ENCODE measurements at places on chromosomes 7 and 10. TPM values are rescaled to one million over a fixed set of nuclear protein-coding genes. Genes with fewer than 3 reads are reported as not detected.

The ECHDC3 gene
- total RNA-seq, result 0.36 TPM

The ITGA8 gene
- total RNA-seq, result 2.5 TPM

- H3K27me3 ChIP-seq, result peaks cover 3% of the 10 kb centered on the region
- no peak overlapping the region for H3K4me3 ChIP-seq
- H3K4me1 ChIP-seq, result no peaks in the 10 kb centered on the region
- no peaks in the 10 kb centered on the region for H3K36me3 ChIP-seq
These were observed 271.6 kb downstream of the CCDC3 start for GRCh38 chr10:12729885-12730284.

The IFIT1B gene
- not detected for total RNA-seq

GRCh38 chr10:98916526-98917125 lies 319.0 kb downstream of the HPSE2 start:
- no peaks in the 10 kb centered on the region for H3K27me3 ChIP-seq
- H3K36me3 ChIP-seq, result no peaks in the 10 kb centered on the region

DNA sequence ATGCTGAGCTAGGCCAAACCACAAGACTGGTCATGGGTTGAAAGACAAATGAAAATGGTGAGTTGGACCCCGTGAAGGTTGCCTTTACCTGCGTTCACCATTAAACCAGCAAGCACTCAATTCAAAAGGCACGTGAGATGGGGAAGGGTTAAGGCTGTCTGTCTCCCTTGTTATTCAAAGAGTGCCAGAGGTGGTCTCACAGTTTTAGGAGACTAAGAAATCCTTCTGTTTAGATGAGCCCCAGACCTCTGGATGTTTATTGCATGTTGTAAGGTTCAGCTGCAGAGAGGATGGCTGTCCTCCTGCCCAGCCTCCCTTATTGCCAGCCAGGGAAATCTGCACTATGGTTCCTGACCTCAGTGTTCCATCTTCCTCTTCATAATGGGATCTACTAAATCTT lies 498.0 kb upstream of the CELF2 start:
- no peak overlapping the region for H3K4me3 ChIP-seq
- no peak for DNase-seq
- no peaks in the 10 kb centered on the region for H3K36me3 ChIP-seq
- no peaks in the 10 kb centered on the region for H3K27me3 ChIP-seq
- no peaks in the 10 kb centered on the region for H3K4me1 ChIP-seq

GRCh38 chr10:117373823-117374505 lies 1.3 kb downstream of the PDZD8 start:
- peak; percentile 84 for DNase-seq
- peak overlapping the region; percentile 89 for H3K4me3 ChIP-seq
- peak overlapping the region; percentile 79 for H3K27ac ChIP-seq
- peaks cover 35% of the 10 kb centered on the region for H3K4me1 ChIP-seq
- H3K36me3 ChIP-seq, result no peaks in the 10 kb centered on the region

DNA sequence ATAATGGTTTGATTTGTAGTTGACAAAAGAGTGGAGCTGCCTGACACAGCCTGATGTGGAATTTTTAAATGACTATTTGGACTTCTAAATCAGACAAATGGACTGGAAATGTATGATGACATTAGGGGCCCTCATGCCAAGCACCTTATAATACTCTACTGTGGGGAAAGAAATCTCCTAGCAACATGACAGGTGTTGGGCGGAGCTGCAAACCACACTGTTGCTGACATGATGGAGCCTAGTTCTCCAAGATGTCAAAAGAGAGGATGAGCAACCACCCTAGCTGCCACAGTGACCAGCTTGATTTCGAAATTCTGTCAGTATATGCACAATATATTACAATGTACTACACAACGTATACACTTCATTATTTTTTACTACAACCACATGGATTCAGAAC lies 65.8 kb downstream of the RHOBTB1 start:
- H3K36me3 ChIP-seq, result peaks cover 7% of the 10 kb centered on the region
- no peaks in the 10 kb centered on the region for H3K4me1 ChIP-seq
- no peak overlapping the region for H3K4me3 ChIP-seq
- no peaks in the 10 kb centered on the region for H3K27me3 ChIP-seq
- DNase-seq, result no peak

- peaks cover 18% of the 10 kb centered on the region for H3K4me1 ChIP-seq
- H3K36me3 ChIP-seq, result peaks cover 7% of the 10 kb centered on the region
- no peak overlapping the region for H3K27ac ChIP-seq
- no peak overlapping the region for H3K4me3 ChIP-seq
- no peaks in the 10 kb centered on the region for H3K27me3 ChIP-seq
These were observed 98.6 kb downstream of the NKX6-2 start for GRCh38 chr10:132687181-132687892.

GRCh38 chr10:132277311-132277741 lies 30.4 kb downstream of the STK32C start:
- H3K36me3 ChIP-seq, result no peaks in the 10 kb centered on the region
- H3K4me1 ChIP-seq, result no peaks in the 10 kb centered on the region
- no peak overlapping the region for H3K27ac ChIP-seq
- H3K4me3 ChIP-seq, result no peak overlapping the region
- peak; percentile 69 for DNase-seq
- no peaks in the 10 kb centered on the region for H3K27me3 ChIP-seq

- DNase-seq, result no peak
- H3K4me1 ChIP-seq, result no peaks in the 10 kb centered on the region
- peaks cover 2% of the 10 kb centered on the region for H3K27me3 ChIP-seq
- no peaks in the 10 kb centered on the region for H3K36me3 ChIP-seq
- no peak overlapping the region for H3K27ac ChIP-seq
- H3K4me3 ChIP-seq, result no peak overlapping the region
These were observed 41.4 kb upstream of the SLC26A5 start for GRCh38 chr7:103487419-103487818.

- H3K27ac ChIP-seq, result no peak overlapping the region
- H3K4me3 ChIP-seq, result no peak overlapping the region
- H3K36me3 ChIP-seq, result no peaks in the 10 kb centered on the region
- no peaks in the 10 kb centered on the region for H3K27me3 ChIP-seq
These were observed 130.6 kb upstream of the NPVF start for GRCh38 chr7:25358926-25359325.

The ADIRF gene
- total RNA-seq, result 18.3 TPM

- no peaks in the 10 kb centered on the region for H3K4me1 ChIP-seq
- DNase-seq, result no peak
- H3K36me3 ChIP-seq, result no peaks in the 10 kb centered on the region
- no peak overlapping the region for H3K27ac ChIP-seq
- H3K27me3 ChIP-seq, result no peaks in the 10 kb centered on the region
These were observed 218.8 kb downstream of the ZWINT start for GRCh38 chr10:56142092-56142728.

The SPDYE11 gene
- total RNA-seq, result not detected

- H3K27ac ChIP-seq, result no peak overlapping the region
- H3K4me3 ChIP-seq, result no peak overlapping the region
- no peaks in the 10 kb centered on the region for H3K4me1 ChIP-seq
- H3K36me3 ChIP-seq, result no peaks in the 10 kb centered on the region
- H3K27me3 ChIP-seq, result no peaks in the 10 kb centered on the region
These were observed 349.5 kb downstream of the SEMA3D start for GRCh38 chr7:84837405-84837804.

GRCh38 chr10:60114765-60115586 lies 208.6 kb upstream of the CCDC6 start:
- no peaks in the 10 kb centered on the region for H3K27me3 ChIP-seq
- H3K4me1 ChIP-seq, result peaks cover 5% of the 10 kb centered on the region
- H3K36me3 ChIP-seq, result no peaks in the 10 kb centered on the region
- DNase-seq, result peak; percentile 71

DNA sequence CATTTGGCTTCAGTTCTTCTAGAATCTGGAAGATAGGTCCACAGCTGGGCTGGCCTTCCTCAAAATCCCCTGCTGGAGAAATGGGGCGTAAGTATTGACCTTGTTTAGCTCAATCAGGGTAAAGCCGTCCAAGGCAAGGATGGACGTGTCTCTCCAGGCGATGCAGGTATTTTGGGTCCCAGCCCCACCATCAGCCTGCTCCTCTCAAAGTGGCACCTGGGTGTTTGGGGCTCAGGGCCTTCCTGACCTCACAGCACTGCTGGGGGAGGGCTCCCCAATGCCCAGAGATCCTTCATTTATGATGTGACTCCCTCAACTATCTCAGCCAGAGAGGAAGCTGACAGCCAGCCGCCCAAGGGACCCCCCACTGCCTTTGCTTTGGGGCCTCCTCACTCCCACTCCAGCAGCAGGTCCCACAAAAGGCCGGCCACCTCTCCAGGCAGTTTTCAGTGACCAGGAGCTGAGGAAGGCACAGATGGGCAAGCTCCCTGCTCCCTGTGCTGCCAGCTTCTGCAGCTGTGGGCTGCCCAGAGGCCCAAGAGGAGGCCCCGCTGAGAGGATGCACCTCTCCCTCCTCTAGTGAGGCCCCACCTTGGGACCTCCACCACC lies 140.0 kb upstream of the TCERG1L start:
- peak; percentile 31 for DNase-seq
- no peaks in the 10 kb centered on the region for H3K4me1 ChIP-seq
- no peak overlapping the region for H3K4me3 ChIP-seq
- no peak overlapping the region for H3K27ac ChIP-seq
- no peaks in the 10 kb centered on the region for H3K36me3 ChIP-seq

DNA sequence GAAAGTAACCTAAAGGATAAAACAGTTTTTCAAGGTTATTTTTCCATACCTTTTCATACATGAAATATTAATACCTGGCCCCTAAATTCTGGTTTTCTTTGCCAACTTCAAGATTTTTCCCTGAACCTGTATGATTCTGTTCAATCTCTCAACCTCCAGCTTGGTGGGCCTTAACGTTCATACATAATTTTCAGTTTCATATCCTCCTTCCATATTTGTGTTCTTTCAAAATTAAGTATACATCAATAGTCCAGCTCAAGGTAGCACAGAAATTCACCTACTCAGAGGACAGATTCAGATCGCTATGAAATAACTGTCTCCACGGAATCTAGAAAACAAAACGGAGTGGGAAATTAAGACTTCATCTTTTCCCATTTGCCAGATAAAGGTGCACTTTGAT lies 505.8 kb upstream of the GHITM start:
- H3K36me3 ChIP-seq, result no peaks in the 10 kb centered on the region
- no peak for DNase-seq
- no peak overlapping the region for H3K4me3 ChIP-seq
- no peaks in the 10 kb centered on the region for H3K4me1 ChIP-seq

The PTF1A gene
- not detected for total RNA-seq

- no peaks in the 10 kb centered on the region for H3K4me1 ChIP-seq
- DNase-seq, result peak; percentile 31
- H3K36me3 ChIP-seq, result no peaks in the 10 kb centered on the region
These were observed 69.0 kb downstream of the TAF3 start for GRCh38 chr10:7887174-7887816.

DNA sequence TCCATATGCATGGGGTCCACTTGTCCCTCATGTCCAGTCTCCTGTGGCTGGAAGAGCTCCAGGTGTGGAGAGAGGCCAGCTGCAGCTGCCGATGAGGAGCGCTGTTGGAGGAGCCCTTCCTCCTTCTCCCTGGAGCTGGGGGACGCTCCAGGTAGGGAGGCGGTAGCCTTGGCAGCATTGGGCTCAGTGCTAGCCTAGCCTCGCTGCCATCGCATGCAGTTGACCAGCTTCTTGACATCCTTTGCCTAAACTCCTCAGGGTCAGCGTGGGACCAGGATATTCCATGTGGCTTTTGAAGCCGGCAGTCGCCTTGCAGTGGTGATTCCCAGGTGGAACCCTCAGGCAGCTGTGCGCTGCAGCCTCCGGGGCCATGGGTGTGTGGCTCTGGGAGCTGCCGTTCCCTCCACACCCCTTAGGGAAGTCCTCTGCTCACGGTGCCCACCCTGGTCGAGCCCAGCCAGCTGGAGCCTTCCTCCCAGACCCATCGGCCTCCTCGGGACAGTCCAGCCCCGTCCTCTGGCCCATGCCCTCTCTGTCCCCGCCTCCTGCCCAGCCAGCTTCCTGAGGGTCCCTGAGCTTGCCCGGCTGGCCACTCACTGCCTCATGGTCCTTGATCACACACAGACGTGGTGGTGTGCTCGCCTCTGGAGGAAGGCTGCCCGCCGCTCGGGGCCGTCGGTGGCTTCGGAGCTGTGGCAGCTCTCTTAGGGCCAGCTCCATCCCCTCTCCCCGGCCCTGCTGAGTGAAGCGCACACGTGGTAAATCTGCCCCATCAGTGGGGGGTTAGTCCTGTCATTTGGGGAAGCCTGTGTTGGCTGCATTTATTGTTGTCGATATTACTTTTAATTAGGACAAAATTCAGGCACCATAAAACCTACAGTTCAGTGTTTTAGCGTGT lies 21.2 kb downstream of the INPP5A start:
- no peaks in the 10 kb centered on the region for H3K36me3 ChIP-seq
- no peak for DNase-seq
- H3K27me3 ChIP-seq, result no peaks in the 10 kb centered on the region
- H3K4me1 ChIP-seq, result peaks cover 5% of the 10 kb centered on the region

The FOXI2 gene
- total RNA-seq, result not detected

DNA sequence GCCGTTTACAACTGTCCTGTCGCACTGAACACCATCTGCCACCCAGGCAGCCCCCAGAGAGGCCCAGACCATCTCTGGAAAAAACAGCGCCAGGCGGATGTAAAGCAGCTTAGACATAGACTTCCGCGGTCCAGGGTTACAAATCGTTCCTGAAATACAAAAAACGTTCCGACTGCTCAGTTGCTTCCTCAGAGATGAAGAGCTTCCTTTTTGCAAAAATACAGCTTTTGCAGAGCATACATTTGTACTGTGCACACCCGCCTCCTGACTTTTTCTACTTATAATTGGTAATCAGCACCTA lies 11.4 kb downstream of the DAGLB start:
- peak; percentile 3 for DNase-seq
- no peak overlapping the region for H3K27ac ChIP-seq
- H3K36me3 ChIP-seq, result peaks cover 47% of the 10 kb centered on the region
- no peaks in the 10 kb centered on the region for H3K27me3 ChIP-seq
- peaks cover 2% of the 10 kb centered on the region for H3K4me1 ChIP-seq

All from osteoblast (primary cell).